ENCODE measurements at places on chromosomes 1 and 21. TPM values are rescaled to one million over a fixed set of nuclear protein-coding genes. Genes with fewer than 3 reads are reported as not detected.

PPM1J gene
- total RNA-seq: 6.9 TPM

GRCh38 chr1:241579434-241579833, 47.3 kb downstream of the KMO start:
- DNase-seq: no peak

DNA sequence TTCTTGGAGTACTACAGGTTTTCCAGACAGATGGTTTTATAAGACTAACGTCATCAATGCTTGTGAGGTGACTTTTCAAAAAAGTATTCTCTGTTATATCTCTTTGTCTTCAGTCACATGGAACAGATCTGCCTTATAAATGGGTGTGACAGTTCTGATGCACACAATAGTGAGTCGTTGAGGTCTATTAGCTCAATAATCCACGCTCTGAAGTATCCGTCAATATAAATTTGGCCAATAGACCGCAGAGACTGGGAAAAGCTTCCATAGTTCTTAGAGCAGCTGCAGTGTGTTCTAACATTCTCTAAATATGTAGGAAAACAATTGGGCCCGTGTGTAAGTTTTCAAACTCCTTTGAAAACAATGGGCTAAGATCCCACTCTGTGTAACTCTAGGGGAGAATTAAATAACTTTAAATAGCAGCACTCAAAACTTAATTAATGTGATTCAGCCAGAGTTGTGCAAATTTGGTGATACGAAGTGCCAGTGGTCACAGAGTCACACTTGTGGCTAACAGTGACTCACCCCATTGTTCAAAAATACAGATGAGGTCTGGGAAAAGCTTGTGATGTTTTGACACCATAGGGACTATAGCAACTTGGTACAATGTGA, 316.0 kb downstream of the LMO4 start:
- no peak for DNase-seq

DNA sequence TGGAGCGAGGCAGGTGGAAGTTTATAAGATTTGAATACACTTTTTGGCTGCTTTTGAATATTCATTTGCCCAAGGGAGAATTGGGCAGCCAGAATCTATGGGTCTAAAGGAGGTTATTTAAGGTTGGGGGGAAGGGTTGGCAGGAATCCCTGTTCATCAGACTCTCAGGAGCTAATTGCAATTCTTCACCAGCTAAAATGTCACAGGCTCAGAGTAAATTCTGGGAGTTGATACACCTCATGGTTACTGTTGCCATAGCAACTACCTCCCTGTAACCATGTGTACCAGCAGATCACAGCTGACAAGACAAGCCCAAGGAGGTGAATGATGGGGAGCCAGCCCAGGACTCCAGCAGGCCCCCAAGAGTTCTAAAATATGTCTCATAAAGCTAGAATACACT, 75.5 kb downstream of the CAMK2N1 start:
- DNase-seq: no peak

LCE2B gene
- not detected for total RNA-seq
